ENCODE measurements at places on chromosomes 7 and 10.

- DNase-seq: no peak
These were observed 6.5 kb downstream of the RGS10 start for GRCh38 chr10:119535837-119536507.

- DNase-seq: no peak
These were observed 28.6 kb downstream of the CTTNBP2 start for GRCh38 chr7:117844678-117845077.

DNA sequence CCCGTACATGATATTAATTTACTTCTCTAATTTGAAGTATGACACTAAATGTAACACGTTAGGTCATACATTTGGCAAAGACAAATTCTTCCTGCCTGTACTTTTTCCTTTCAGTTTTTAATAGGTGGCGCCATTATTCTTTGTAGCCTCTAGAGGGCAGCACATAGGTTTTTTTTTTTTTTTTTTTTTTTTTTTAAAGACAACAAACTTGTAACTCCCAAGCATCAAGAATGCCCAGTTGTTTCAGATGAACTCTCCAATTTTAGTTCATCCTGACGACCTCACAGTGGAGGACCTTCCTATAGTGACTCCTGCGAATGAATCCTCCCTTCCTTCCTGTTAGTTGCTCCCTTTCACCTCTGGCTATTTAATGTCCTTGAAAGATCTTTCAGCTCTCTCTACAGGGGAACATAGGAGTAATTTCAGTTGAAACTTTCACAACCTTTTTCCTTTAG is 139.3 kb upstream of the HDAC9 start:
- DNase-seq: no peak

- no peak for DNase-seq
These were observed 35.2 kb upstream of the CAV2 start for GRCh38 chr7:116464375-116464774.

- no peak for DNase-seq
These were observed 284.3 kb downstream of the SORCS3 start for GRCh38 chr10:104925232-104925851.

- no peak for DNase-seq
These were observed 49.4 kb downstream of the SCRN1 start for GRCh38 chr7:29940199-29940598.

GRCh38 chr7:1170741-1171501 is 10.9 kb upstream of the ZFAND2A start:
- DNase-seq: no peak

DNA sequence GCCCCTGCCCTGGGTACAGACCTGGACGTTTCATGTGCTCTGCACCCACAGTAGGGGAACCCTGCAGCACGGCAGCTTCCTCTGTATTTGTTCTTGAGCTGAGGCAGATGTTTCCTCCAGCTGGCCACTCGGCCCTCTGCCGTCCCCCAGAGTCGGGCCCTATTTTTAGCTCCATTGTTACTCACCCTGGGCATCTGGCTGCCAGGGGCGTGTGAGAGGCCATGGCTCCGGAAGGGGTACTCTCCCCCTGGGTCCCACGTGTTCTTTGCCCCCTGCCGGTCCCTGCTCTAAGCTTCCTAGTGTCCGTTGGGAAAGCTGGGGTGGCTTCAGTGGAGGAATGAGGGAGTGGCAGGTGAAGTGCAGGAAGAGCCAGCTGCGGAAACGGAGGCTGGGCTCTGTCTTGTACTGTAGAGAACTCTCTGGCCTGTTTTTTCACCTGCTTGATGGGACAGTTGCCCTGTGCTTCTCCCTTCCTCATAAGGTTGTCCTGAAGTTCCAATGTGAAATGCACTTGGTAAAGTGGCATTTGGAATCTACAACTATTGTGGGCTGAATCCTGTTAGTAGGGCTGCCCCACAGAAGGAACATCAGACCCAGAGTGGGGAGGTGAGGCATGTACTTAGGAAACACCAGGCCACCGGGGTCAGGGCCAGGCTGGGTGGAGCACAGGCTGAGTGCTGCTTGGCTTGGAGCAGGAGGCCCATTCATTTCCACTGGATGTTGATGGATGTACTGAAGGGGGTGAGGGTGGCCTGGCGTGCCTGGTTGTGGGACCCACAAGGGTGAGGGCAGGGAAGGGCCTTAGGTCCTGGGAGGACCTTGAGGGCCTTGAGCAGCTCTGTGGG is 30.6 kb downstream of the PALD1 start:
- DNase-seq: no peak

GRCh38 chr7:92797693-92798092 is 38.7 kb downstream of the CDK6 start:
- DNase-seq: no peak

DNA sequence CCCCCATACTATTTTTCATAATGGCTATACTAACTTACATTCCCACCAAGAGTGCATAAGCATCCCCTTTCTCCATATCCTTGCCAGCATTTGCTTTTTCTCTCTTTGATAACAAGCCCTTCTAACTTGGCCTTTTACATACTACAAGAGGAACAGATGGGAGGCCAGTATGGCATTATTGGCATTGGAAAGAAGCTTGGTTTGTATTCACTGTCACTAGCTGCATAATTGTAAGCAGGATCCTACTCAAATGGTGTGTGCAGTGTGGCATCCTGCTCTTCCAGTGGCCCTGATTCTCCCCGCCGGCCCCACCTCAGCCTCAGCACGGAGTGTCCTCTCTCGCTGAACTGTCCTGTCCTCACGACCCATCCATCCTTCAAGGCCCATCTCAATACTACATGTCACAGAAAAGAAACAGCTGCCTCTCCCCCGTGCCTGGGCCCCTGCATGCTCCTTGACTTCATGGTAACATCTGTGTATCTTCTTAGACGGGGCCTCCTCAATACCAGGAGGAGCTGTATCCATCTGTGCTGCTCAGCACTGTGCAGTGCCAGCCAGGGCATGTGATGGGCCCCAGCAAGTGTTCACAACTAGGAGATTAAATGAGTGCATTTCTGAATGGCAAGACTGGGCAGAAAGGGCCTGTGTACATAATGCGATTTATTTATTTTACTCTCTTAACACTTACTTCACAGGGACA is 205.2 kb downstream of the COBL start:
- no peak for DNase-seq

DNA sequence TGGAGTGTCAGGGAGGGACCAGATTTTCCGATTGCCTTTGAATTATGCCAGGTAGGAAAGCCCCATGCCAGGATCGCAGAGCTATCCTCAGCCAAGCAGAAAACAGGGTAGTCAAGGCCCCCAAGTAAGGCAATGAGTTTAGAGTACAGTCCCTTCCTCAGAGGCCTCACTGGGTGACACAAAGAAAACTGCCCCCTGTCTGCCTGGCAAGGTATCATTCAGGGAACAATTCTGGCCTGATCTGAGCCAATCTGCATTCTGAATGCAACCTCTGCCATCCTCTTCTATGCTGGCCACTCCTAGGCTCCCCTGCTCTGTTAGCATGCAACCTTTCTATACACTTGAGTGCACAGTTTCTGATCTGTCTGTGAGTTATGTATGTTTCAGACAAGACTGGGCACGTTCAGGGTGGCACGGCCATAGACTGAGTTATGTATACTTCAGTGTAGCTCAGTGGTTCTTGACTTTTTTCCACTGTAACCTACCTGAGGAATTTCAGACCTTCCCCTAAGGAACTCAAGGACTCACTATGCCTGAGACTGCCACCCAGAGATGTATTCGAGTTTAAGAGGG is 336.8 kb downstream of the PLXNA4 start:
- no peak for DNase-seq

- DNase-seq: no peak
These were observed 34.6 kb downstream of the PHTF2 start for GRCh38 chr7:77833136-77833535.

GRCh38 chr10:80144696-80145131 is 12.2 kb downstream of the PLAC9 start:
- no peak for DNase-seq

DNA sequence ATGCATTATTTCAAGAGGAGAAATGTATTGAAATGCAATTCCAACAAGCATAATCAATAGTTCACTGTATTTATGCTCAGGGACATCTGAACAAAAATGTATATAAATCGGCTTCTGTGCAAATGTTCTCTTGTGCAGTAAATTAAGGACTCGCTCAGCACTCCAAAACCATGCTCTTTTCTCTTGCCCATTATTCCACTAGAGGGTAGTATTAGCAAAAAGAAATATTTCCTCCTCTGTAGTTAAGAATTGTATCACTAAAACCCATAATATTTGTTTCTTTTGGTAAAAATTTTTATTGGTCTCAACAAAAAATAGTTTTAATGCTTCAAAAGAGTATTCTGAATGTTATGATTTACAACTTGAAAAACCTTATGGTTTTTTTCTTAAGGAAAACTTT is 803.1 kb downstream of the PCDH15 start:
- DNase-seq: no peak

- DNase-seq: no peak
These were observed 8.6 kb downstream of the CTBP2 start for GRCh38 chr10:125151553-125152449.

All from stimulated activated CD8-positive, alpha-beta memory T cell treated with anti-CD3 and anti-CD28 coated beads, Interleukin-2, amount 100 ng/mL, for 1 hour (primary cell).